ENCODE measurements at places on chromosomes 7 and 10. TPM values are rescaled to one million over a fixed set of nuclear protein-coding genes. Genes with fewer than 3 reads are reported as not detected.

Gene RRP12
- total RNA-seq: 67.0 TPM

GRCh38 chr10:129140921-129141885 is 325.8 kb upstream of the MGMT start:
- no peak for DNase-seq
- no peak overlapping the region for H3K27ac ChIP-seq
- H3K4me3 ChIP-seq: no peak overlapping the region
- no peaks in the 10 kb centered on the region for H3K4me1 ChIP-seq
- no peaks in the 10 kb centered on the region for H3K36me3 ChIP-seq

DNA sequence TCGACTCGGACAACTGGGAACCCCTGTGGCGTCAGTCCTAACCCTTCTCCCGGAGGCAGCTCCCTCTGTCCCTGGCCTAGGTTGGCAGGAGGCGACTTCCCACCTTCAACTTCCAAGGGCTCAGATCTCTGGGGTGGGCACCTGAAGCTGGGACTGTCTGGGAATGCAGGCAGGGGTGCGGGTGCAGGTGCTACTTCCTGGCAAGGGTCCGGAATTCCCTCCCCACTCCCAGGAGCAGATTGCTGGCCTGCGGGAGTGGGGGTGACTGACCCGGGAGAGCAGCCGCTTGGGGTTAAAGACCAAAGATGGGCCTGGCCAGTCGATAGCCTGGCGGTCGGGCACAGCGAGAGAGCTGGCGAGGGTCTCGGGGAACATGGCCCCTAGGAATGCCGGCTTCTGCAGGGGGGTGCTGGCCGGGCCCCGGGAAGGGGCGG is 387 bp downstream of the EPHA1 start:
- peaks cover 15% of the 10 kb centered on the region for H3K4me1 ChIP-seq
- no peak for DNase-seq

DNA sequence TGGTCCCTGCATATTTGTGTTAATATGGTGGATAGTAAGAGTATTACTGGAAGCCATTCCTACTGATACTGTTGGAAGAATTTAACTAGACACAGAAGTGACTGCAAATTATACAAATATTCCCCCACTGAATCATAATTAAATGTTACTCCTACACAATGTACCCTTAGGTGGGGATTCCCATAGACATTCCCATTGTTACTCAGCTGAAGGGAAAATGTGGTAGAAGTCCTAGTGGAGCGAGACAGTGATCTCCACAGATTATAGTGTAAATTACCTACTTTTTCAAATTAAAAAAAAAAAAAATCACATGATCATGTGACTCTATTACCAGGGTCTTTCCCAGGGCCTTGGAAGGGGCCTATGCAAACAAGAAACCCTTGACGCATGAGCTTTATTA is 611.8 kb downstream of the LRMDA start:
- no peak for DNase-seq
- peaks cover 43% of the 10 kb centered on the region for H3K27me3 ChIP-seq
- H3K27ac ChIP-seq: no peak overlapping the region
- H3K4me3 ChIP-seq: no peak overlapping the region

DNA sequence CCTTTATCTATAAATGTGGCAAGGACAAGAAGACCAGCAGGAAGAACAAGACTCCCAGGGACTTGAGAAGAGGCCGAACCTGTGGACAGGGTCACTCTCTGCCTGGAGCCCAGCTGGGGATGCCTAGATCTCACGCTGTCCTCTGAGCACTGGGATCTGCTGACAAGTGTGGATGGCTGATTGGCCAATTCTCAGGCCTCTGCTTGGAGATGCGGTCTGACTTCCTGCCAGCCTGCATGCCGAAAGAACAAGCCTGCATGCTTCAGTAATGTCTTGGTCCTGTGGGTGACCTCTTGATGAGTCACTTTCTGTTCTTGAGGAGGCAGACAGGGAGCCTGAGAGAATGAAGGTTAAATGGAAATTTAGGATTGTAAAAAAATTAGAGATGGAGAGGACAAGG is 84.7 kb downstream of the TMEM178B start:
- H3K4me3 ChIP-seq: no peak overlapping the region
- no peaks in the 10 kb centered on the region for H3K27me3 ChIP-seq
- peak; percentile 38 for DNase-seq

DNA sequence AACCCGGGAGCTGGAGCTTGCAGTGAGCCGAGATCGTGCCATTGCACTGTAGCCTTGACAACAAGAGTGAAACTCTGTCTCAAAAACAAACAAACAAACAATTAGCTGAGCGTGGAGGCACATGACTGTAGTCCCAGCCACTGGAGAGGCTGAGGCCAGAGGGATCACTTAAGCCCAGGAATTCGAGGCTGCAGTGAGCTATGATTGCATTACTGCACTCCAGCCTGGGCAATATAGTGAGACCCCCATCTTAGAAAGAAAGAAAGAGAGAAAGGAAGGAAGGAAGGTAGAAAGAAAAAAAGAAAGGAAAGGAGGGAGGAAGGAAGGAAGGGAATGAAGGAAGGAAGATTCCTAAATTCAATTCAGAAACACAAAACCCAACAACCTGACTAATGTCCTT is 141.3 kb upstream of the TNRC18 start:
- no peak overlapping the region for H3K4me3 ChIP-seq
- no peak overlapping the region for H3K27ac ChIP-seq
- no peaks in the 10 kb centered on the region for H3K27me3 ChIP-seq

DNA sequence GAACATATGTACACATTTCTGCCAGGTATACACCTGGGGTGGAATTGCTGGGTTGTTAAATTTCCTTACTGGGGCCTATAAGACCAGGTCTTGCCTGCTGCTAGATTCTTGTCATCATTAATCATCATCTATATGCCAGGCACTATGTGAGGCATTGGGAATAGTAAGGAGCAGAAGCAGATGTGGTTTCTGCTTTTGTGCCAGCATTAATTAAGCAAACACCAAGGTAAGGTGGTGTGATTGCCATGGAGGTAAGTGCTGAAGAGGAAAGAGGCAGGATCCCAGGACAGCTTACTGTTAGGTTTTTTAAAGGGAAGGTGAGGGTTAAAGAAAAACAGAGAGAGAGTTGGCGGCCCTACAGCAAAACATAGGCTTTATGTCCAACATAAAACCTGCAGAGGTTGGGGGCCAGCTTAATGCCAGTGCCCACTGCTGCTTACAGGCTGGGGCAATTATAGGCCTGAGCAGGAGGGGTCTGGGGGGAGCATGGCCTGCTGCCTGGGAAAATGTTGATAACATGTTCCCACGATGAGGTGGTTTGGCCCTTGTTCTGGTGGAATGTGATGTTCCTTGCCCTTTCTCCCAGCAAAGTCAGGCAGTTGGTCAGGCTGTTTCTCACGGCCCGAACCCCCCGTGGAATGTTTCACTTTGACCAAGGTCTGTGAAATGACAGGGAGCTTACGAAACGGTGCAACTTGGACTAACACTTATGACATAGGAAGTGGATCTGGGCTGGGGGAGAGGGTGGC is 93.9 kb downstream of the RBM20 start:
- no peak overlapping the region for H3K4me3 ChIP-seq
- DNase-seq: no peak
- H3K27me3 ChIP-seq: peaks cover 12% of the 10 kb centered on the region
- H3K4me1 ChIP-seq: peaks cover 14% of the 10 kb centered on the region
- no peaks in the 10 kb centered on the region for H3K36me3 ChIP-seq

DNA sequence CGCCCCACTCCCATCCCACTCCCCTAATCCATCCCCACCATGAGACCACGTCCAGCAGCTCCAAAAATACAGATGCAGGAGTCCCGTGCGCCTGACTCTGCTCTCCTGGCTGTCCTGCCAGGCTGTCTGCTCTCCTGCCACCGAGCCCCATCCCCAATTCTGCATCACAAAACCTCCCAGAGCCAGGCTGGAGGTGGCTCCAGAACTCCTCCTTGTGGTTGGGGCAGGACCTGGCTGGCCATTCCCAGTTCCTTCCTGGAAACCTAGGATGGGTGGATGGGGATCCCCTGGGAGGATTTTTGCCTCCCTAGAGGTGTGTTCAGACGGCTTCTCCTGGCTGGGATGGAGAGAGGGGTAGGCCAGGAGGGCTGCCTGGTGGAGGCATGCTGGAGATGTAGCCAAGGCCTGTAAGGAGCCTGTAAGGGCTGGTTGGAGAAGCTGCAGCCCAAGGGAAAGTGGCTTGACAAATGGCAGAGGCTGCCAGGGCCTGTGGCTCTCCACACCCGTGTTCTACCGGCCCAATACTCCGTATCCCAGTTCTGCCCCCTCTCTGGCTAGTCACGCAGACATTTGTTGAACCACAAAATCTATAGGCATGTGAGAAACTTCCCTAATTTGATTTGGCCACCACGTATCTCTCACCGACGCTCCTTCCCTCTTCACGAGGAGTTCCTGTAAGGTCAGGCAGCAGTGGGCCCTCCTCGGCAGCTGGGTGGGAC is 99.3 kb downstream of the ARHGAP22 start:
- H3K4me3 ChIP-seq: no peak overlapping the region
- H3K36me3 ChIP-seq: no peaks in the 10 kb centered on the region
- H3K27me3 ChIP-seq: no peaks in the 10 kb centered on the region
- H3K4me1 ChIP-seq: peaks cover 15% of the 10 kb centered on the region
- DNase-seq: no peak
